Stimulated activated naive CD4-positive, alpha-beta T cell treated with Interleukin-2 at 50 U/mL for 16 hours (primary cell): ENCODE measurements at places on chromosomes 7 and 10.

GRCh38 chr7:144736880-144737493 is 98.9 kb downstream of the TPK1 start:
- DNase-seq = no peak

GRCh38 chr10:84341538-84341856 is 13.1 kb downstream of the CCSER2 start:
- no peak for DNase-seq

- no peak for DNase-seq
Measured at GRCh38 chr7:121430558-121430957, 34.5 kb upstream of the FAM3C start.

DNA sequence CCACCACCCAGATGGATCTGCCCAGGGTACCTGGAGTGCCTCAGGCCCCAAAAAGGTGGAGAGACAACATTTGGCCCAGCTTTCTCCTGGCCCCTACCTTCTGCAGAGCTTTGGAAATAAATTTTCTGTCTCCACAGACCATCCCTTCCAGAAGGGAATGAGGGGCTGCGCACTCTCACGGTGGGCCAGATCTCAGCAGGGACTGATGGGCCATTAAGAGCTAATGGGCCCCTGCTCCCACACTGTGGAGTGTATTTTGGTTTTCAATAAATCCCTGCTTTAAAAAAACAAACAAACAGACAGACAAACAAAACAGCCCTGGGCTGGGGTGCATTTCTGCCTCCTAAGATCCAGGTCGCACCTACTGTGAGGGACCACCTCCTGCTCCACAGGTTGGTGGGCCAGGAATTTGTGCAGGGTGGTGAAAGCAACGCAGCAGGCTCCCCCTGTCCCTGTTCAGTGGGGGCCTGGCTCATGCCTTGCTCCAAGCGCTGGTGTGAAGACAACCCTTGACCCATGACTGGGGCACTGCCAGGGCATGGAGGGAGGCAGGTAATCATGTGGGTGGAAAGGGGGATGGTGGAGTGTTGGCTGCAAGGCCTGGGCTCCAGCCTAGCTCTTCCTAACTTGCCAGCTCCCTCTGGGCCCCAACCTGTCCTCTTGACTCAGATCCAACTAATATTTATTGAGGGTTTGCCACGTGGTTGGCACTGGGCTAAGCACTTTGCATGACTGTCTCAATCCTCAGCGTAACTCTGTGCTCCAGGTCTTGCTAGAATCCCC is 88.5 kb downstream of the COL13A1 start:
- no peak for DNase-seq

GRCh38 chr7:73966062-73966940 is 61.7 kb upstream of the ELN start:
- DNase-seq = no peak

DNA sequence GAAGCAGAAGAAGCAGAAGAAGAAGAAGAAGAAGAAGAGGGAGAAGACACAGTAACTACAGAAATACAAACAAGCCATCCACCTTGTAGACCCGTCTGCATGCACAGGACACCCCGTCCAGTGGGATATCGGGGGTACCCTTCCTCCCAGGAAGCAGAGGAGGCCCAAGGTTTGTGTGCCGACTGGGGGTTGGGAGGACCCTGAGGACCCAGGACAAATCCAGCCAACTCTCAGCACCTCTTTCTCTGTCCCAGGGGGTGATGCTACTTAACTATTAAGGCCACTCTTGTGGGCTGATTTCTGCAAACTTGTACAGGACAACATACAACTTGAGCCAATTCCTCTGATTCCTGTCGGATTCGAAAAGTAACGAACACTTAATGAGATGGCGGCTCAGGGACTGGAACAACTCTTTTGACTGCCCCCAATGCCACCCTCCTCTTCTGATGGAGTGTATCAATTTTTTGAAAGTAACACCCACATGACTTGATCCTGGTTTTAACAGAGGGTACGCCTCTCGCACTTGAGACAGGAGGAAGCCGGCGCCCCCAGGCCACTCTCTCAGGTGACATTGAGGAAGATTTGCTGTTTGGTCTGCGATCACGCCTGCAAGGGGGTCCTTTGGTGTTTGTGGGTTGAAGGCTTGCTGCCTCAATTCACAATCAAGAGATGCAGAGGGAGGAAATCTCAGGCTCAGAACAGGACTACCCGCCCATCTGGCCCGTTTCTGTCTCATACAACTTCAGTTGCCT is 192.6 kb downstream of the TNS3 start:
- no peak for DNase-seq

DNA sequence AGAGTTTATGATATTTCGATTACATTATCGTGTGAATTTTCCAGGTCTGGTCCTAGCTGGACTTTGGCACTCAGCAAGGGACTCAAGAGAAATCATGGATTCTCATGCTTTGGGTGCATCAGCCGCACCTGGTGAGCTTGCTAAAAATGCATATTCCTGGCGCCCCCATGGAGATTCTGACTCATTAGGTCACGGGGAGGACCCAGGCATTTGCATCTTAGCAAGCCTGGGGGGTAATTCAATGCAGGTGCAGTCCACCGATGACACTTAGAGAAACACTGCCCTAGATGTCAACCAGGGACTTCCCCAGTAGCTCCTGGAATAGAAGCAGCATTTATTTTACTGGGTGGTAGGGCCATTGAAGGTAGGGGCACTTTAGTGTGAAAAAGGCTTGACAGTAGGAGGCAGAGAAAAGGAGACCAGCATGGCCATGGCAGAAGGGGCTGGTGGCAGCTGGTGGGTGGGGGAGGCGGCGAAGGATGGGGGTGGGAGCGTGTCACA is 29.9 kb upstream of the PDCD4 start:
- DNase-seq = no peak

GRCh38 chr10:79361726-79362397 is 14.6 kb downstream of the PPIF start:
- DNase-seq = no peak
